Hepatocyte (in vitro differentiated cells): ENCODE measurements at places on chromosomes 4 and X.

GRCh38 chr4:174512745-174513144, 9.5 kb downstream of the HPGD start:
- no peak for DNase-seq

- DNase-seq: no peak
Observed at GRCh38 chr4:159767406-159767805, 664.5 kb downstream of the RAPGEF2 start.

DNA sequence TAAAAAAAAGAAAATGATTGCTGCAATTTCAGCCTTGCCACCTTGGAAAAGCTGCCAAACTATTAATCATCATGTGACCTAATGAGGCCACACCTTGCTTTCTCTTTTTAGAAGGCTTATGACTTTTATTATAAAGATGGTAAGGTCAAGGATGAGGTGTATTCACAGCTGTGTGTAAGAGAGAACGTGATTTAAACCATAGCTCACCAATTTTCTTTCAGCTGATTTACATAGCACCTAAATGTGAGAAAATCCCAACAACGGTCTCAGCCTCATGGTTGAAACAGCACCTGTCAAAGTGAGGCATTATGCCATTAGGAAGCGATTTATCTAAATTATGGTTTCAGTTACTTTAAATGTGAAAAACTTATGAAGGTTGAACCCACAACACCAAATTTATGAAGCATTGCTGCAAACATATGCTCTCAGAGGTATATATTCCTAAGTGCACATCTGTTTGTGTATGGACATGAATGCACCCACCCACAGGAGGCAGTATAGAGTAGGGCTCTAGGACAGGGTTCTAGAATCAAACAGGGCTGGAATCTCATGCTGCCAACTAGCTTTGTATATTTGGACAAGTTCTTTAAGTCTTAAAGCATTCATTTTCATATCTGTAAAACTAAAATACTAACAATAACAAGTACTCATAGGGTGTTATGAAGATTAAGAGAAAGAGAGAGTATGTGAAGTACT, 40.7 kb downstream of the ANXA3 start:
- DNase-seq: no peak

- DNase-seq: no peak
Observed at GRCh38 chr4:187929024-187929423, 66.5 kb upstream of the ZFP42 start.

DNA sequence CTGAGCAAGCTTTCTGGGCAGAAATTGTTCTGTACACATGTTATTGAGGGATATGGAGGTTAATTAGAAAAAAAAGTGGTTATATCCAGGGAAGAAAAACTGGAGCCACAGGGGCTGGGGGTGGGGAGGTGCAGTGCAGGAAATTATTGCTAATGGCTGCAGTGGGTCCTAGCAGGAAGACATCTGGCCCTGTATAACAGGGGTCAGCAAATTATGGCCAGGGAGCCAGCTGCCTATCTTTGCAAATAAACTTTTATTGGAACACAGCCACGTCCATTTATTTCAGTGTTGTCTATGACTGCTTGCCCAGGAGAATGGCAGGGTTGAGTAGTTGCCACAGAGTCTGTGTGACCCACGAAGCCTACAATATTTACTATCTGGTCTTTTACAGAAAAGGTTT, 23.4 kb upstream of the PRPS2 start:
- DNase-seq: no peak

GRCh38 chr4:154741922-154742850, 1.6 kb upstream of the LRAT start:
- DNase-seq: peak; percentile 32

GRCh38 chrX:16604337-16604736, 45.6 kb upstream of the S100G start:
- no peak for DNase-seq

- no peak for DNase-seq
Observed at GRCh38 chrX:17634542-17635207, 102.6 kb upstream of the SCML1 start.

GRCh38 chrX:55801811-55802210, 84.3 kb downstream of the RRAGB start:
- DNase-seq: no peak

GRCh38 chr4:59838236-59838635, 1361.9 kb upstream of the ADGRL3 start:
- no peak for DNase-seq

DNA sequence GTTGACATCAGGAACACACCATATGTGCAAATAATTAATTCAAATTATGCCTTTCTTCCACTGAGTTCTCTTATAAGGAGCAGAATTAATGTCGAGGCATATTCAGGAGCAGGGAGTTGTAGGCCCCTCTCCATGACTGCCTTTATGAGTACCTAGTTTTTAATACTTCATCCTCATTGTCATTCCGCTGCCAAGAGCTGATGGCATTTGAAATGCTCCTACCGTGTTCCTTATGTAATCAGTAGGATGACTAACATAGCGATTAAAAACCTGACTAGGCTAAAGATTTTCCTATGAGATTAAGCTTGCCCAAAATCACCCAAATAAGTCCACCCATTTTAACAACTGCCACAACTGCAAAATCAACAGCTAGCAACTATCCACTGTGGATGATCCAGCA, 220.6 kb downstream of the DHX15 start:
- DNase-seq: no peak

GRCh38 chr4:26861434-26862186, 969 bp downstream of the STIM2 start:
- DNase-seq: peak; percentile 74

DNA sequence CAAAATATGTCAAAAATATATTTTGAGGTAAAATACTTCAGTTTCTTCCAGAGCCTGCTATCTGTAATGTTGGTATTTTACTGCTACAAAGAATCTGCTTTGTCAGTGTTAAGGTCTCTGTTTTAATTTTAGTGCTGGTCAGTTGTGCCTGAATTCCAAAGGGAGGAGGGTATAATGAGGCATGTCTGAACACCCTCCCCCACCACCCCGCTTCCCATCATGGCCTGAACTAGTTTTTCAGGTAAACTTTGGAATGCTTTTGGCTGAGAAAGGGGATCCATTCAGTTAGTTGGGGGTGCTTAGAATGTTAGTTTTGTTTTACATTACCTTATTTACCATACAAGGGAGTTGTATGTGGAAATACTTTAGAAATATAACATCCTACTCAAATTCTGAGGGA, 158.5 kb downstream of the MID1IP1 start:
- DNase-seq: no peak

GRCh38 chrX:130539721-130540321, 138.0 kb downstream of the RBMX2 start:
- peak; percentile 54 for DNase-seq

DNA sequence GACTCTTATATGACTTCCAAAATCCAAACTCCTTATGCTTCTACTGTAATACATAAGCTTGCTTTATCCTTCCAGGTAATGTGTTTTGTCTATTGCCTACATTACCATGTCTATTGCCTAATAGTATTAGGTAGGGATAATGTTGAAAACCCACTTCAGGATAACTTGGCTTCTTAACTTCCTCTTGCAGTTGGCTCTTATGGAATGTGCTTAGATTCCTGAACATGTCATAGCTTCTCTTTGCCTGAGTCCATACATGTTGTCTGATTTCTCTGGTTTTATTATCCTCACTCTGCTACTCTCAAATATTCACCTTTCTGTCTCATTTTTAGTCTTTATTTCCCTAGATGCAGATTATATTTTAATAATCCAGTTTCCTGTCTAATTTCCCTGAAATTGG, 599.9 kb downstream of the IL15 start:
- DNase-seq: no peak

- DNase-seq: no peak
Observed at GRCh38 chrX:40065296-40066046, 32.3 kb downstream of the BCOR start.

- peak; percentile 4 for DNase-seq
Observed at GRCh38 chr4:96315815-96316214, 475.9 kb downstream of the PDHA2 start.

DNA sequence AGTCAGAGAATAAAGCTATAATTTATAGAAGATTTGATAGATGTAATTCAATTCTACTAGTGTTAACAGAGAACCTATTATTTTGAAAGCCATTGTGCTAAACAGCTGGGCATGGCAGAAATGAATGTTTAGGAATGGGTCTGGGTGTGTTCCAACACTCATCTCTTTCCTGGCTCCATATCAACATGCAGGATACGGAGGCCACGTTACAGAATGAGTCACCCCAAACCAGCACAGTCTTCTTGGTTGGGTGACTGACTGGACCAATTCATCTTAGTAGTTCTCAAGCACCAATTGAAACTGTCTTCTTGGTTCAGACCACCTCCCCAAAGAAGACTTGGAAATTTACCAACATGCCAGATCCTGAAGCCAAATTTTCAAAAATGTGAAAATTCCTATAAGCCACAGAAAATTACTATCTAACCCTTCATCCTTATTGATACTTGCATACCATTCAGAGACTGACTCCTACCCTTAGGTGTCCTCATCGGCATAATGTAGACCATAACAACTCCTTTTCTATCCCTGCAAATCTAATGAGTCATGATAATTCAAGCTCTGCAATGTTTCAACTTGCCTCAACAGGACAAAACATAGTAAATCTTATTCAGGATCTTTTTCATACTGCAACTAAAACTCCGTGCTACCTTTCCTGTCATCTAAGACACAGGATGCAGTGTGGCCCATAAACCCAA, 52.0 kb upstream of the ATOH1 start:
- DNase-seq: no peak

GRCh38 chr4:155220025-155220424, 11.6 kb downstream of the NPY2R start:
- DNase-seq: no peak

GRCh38 chr4:81845273-81845672, 373.6 kb upstream of the RASGEF1B start:
- peak; percentile 8 for DNase-seq

DNA sequence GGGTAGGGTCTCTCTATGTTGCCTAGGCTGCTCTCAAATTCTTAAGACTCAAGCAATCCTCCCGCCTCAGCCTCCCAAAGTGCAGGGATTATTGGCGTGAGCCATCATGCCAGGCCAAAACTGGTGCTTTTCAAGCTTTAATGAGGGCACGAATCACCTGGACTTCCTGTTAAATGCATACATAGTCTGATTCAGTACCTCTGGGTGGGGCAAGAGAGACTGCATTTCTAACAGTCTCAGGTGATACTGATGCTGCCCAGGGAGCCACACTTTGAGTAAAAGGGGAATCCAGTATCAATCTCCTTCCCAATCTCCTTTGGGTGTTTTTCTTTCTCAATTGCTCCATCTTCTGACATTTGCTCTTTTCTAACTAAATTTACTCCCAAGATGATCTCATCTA, 96.5 kb downstream of the SH3RF1 start:
- DNase-seq: no peak

- peak; percentile 23 for DNase-seq
Observed at GRCh38 chrX:120302434-120302833, 8.8 kb downstream of the TMEM255A start.

DNA sequence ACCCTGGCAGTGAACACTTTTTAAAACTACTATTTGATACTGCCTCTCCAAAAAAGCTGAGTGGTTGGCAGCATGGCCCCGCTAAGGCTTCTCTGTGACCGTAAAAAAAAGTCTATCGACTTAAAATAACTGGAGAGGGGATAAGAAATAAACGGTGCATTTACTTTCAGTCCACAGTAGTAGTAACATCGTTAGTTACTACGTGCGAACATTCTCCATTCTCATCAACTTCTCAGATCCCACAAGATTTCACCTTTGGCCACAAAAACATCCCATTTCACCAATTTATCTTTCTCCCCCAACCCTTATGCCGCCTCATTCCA, 524 bp upstream of the EXOSC9 start:
- no peak for DNase-seq

DNA sequence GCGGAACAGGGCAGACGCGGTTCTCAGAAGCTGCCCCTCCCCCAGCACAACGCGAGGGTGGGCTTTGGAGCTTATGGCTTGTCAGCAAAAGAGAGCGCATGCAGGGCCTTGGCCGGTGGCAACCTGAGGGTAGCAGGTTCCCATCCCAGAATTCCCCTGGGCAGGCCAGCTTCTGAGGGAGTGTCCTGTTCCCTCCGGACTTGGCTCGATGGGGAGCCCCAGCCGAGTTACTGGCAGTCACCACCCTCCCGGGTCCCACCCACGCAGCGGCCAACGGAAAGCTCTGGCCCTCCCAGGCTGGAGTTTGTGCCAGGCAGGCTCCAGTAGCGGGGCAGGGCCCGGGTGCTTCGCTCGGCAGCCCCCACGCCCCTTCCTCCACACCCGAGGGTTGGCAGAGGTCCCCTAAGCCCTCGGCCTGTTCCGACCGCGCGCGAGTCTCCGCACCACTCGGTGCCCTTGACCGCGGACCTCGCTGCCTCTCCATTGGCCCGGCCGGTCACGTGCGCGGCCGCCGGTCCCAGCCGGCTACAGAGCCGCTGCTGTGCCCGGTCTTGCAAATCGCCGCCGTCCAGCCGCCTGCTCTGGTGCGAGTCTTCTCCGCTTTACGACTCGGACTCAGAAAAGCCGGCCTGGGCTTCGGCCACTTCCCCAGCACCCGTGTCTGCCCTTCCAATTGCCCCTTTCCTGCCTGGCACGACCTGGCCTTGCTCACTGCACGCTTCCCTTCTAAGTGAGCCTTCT, 20.9 kb upstream of the MTM1 start:
- peak; percentile 73 for DNase-seq

GRCh38 chr4:181291615-181292014, 951.6 kb upstream of the TENM3 start:
- no peak for DNase-seq

- no peak for DNase-seq
Observed at GRCh38 chr4:153140294-153140693, 63.9 kb upstream of the TRIM2 start.

DNA sequence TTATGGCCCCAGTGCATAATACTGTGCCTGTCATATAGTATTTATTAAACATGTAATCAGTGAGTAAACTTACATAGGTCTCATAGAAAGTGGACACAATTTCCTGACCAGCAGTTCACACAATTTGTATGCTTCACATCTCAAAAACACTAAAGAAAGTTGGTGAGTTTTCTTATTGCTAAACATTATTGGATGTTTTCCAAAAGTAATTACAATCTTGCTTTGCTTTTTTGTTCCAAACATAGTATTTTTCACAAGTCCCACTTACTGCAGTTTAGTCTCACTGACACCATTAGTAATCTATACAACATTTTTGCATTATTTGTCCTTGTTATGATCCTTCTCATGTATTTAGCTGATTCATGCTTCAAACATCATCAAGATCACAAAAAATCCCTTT, 132.5 kb downstream of the TBCK start:
- DNase-seq: no peak

DNA sequence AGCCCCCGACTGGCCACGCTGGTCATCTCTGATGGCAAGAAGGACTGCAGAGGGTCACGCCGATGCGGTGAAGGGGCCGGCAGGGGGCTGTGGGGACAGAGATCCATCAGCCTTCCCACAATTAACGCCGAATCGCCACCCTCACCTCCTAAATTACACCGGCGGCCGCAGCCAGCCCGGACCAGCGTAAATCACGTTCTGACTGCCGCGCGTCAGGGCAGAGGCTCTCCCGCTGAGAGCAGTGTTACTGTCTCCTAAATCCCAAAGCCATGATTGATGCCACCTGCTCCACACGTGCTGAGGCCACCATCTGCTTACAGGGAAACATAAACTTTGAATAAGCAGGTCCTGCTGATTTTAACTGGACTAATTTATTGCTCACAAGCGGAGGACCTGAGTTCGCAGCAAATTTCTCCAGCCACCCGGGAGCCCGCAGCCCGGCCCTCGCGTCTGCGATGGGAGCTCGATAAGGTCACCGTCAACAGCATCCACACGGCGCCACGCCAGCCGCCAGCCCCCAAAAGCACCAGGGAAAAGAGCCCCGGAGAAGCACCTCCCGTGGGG, 127.3 kb upstream of the NKX1-1 start:
- DNase-seq: no peak

GRCh38 chr4:15901998-15902397, 36.5 kb downstream of the FGFBP1 start:
- no peak for DNase-seq
